ENCODE measurements at places on chromosomes 6 and 20.

- DNase-seq, result no peak
Observed at GRCh38 chr6:10962673-10963072, 75.8 kb downstream of the SYCP2L start.

- no peak for DNase-seq
Observed at GRCh38 chr6:46699970-46700369, 12.3 kb downstream of the TDRD6 start.

GRCh38 chr20:21436205-21436604 is 38.9 kb upstream of the NKX2-4 start:
- no peak for DNase-seq

GRCh38 chr6:33620158-33620855 is 815 bp upstream of the ITPR3 start:
- DNase-seq, result peak; percentile 42

- no peak for DNase-seq
Observed at GRCh38 chr20:64148581-64148980, 15.7 kb upstream of the MYT1 start.

DNA sequence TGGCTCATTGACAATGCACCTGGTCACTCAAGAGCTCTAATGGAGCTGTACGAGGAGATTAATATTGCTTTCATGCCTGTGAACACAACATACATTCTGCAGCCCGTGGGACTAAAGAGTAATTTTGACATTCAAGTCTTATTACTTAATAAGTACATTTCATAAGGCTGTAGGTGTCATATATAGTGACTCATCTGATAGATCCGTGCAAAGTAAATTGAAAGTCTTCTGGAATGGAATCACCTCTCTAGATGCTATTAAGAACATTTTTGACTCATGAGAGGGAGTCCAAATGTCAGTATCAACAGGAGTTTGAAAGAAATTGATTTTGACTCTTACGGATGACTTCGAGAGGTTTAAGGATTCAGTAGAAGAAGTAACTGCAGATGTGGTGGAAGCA is 267.9 kb downstream of the CLVS2 start:
- DNase-seq, result no peak

DNA sequence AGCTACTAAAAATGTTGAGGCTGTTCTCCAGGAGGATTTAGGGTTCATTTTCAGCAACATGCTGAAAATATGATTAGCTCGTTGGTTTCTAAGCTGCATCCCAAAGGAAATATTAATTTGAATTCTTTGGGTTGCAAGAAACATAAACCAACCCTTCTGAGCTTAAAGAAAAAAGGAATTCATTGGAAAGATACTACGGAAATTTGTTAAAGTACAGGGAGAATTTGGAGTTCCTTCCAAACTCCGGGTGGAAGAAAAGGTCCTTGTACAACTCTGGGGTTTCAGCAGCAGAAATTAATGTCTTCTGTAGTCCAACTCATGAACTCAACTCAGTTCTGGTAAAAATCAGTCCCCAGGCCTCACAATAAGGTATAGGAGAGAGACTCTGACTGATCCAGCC is 712.9 kb downstream of the UTRN start:
- DNase-seq, result no peak

GRCh38 chr20:35991142-35991771 is 22.9 kb downstream of the CNBD2 start:
- DNase-seq, result peak; percentile 27

GRCh38 chr6:21111093-21111725 is 482.3 kb upstream of the SOX4 start:
- DNase-seq, result no peak

- no peak for DNase-seq
Observed at GRCh38 chr6:35058358-35058675, 82.8 kb downstream of the TCP11 start.

DNA sequence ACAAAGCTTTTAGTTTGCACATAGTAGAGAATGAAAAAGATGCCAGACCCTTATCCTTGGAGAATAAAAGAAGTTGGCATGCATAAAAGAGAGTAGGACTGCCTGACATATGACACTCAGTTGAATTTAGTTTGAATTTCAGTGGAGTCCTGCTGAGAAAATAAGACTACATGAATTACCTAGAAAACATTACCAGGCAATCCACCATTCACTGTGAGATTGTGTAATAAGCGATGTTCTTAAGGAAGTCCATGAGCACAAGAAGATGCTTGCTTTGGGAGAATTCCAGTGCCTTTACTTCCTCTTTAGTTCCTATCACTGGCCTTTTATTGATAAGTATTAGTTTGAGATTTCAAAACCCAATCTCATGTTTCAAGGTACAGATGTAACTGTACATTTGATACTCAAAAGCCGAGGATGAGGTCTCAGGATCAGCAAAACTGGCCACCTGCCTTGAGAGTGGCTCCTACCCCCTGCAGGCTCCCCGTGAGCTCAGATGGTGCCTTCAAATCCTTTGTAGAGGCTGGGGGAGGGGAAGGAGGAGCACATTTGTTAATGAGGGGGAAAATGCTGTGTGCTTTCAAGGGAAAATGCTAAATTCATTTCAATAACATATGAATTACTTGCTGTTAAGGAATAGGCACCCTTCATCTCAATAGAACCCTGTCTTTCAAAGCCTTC is 11.2 kb upstream of the UNC93A start:
- no peak for DNase-seq

All from nephron progenitor cell (in vitro differentiated cells).